Stimulated activated CD4-positive, alpha-beta T cell treated with anti-CD3 and anti-CD28 coated beads, TNF-alpha, amount 100 ng/mL, for 1 hour (primary cell): ENCODE measurements at places on chromosomes 6 and 20.

DNA sequence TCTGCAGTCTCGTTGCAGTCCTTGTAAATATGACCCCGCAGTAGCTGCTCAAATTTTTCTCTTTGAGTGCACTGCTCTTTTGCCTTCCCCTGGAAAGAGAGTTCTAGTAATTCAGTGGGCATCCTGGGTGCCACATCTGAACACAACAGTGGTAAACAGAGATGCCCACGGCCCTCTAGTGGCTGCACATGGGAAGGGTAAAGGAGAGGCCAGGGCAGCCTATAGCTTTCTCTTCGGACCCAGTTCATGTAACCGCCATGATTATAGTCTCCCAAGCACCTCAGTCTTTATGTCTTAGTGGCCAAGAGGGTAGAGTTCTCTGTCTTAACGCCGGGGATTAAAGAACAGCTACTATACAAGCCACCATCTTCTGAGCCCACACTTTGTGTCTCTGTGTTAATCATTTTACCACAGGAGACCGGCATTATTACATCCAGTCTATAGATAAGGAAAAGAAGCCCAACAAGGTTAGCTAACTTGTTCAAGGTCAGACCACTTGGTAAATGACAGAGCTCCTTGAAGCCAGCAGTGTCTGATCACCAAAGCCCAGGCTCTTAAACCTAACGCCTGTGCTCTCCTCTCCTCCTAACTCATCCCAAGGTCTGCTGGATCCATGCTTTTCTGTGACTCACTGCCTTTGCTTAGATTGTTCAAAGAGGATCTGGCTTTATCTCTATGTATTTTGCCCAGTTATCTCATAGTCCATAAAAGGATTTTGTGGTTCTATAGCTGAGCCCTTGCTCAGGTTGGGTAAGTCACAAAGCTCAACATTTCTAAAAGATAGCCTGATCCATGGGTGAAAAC lies 81.8 kb downstream of the ISM1 start:
- DNase-seq = no peak

- DNase-seq = no peak
Observed at GRCh38 chr20:21832442-21833385, 127.2 kb downstream of the PAX1 start.

DNA sequence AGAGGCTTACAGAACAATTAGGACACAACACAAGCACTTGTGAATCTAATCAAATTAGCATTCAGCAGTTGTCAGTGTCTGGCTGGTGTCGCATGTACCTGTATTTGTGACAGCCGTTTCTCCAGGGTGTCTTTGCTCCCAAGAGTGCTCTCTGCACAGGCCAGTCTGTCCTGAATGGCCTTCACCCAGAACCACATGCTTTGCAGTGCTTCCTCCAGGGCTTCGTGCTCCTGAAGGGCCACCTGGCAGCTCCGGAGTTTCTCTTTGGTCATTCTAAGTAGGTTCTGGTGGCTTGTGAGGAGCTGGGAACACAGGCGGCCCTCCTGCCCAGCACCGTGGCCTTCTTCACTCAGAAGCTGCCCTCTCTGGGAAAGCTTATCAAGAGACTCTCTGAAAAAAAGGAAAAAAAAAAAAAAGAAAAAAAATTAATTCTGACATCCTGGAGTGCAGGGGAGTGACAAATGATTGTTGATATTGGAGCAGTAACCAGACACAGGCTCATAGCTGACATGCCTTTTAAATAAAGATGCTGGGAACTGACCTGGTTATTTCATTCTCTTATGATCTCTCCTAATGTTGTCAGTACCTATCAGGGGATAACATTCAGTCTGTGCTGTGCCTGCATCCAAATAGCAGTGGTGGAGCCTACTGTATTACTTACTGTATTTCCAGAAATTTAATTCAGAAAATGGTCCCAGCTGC lies 245.8 kb downstream of the SYNE1 start:
- no peak for DNase-seq

DNA sequence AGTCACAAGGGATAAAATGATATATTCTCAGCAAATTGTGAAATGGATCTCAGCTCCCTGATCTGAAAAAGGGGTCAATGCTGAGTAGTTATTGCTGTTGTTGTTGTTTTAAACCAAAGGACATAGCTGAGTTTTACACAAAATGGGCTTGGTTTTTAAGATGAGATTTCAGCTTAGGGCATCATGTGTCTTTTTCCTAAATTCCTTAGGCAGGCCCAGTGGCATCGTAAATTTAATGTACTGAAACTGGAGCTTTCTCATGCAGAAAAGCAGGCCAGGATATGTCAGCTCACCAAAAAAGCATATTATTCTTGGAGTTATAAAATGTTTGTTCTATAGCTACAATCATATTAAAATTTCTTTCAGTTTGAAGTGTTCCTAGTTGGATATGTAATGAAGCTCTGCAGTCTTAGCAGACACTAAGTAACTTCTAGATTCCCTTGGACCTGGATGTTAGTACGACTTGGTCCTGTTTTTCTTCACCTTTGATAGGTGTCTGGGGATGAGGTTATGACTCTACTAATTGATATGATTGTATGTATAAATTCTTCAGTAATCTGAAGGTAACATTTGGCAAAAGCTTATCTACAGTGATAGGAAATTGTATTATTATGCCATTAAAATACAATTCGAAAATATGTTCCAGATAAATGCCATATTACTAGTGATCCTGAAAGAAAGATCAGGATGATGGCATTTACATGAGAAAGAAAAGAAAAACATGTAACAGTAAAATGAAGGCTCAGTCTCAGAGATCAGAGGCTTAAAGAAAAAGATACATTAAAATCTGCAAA lies 663.3 kb downstream of the RFPL4B start:
- DNase-seq = no peak

DNA sequence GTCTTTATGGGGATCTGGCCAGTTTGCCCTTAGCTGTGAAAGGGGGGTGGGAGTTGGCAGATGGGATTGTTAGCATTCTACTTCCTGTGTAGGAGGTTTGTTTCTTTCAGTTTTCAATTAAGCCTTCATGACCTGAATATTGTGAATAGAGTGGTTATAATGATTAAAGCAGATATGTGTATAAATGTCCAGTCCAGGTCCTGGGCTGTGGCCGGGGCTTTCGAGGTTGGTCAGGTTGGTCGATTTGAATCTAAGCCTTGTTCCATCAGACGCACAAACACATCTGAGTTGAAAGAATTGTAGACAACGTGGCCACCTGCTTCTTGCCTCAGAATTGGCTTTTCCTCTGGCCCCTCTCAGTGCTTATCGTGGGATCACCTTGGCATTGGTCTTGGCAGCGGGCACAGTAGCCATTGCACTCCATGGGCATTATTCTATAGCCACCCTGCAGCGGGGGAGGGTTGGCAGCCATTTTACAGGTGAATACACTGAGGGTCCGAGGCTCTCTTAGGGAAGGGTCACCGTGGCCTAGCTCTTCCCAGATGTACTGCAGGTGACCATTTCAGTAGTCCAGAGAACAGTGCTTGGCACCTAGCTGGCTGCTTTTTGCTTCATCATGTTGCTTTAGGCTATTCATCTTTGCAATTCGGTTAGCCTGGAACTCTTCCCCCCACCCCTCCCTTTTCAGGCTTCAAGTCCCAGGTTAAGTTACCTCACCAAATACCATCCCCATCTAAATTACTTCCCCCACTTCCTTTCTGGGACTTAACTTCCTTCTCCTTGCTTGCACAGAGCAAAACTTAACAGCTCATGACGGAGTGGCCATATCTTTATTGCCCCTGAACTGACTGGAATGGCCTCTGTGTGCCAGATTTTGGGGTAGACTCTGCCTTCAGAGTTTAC lies 1.1 kb downstream of the RNF114 start:
- DNase-seq = no peak

- no peak for DNase-seq
Observed at GRCh38 chr6:86871681-86872080, 65.6 kb upstream of the HTR1E start.

GRCh38 chr6:106908386-106908840 lies 66.1 kb downstream of the CD24 start:
- DNase-seq = no peak
